ENCODE measurements at places on chromosomes 16 and 17.

GRCh38 chr17:81111066-81111465 lies 54.2 kb upstream of the PVALEF start:
- DNase-seq, result no peak

GRCh38 chr16:23931199-23931598 lies 95.4 kb downstream of the PRKCB start:
- DNase-seq, result no peak

- no peak for DNase-seq
These were observed 17.4 kb downstream of the IRF8 start for GRCh38 chr16:85916141-85916890.

DNA sequence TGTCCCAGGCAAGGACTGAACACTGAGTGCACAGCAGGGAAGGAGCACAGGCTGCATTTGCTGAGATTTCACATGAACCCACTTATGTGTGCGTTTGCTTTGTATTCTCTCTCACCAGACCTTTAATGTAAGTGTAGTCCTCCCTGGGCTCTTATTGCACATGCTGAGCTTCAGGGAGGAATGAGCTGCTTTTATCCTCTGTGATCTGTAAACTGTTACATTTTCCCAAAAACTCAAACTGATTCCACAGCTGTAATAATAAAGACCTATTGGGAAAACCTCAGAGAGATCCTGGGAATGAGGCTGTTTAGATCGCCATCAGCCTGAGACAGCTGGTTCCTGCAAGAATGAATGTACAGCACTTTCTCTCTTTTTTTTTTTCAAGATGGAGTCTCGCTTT lies 53.6 kb upstream of the ADORA2B start:
- DNase-seq, result no peak

- no peak for DNase-seq
These were observed 7.1 kb downstream of the HBQ1 start for GRCh38 chr16:187330-187729.
